ENCODE measurements at places on chromosomes 7 and 10. TPM values are rescaled to one million over a fixed set of nuclear protein-coding genes. Genes with fewer than 3 reads are reported as not detected.

DNA sequence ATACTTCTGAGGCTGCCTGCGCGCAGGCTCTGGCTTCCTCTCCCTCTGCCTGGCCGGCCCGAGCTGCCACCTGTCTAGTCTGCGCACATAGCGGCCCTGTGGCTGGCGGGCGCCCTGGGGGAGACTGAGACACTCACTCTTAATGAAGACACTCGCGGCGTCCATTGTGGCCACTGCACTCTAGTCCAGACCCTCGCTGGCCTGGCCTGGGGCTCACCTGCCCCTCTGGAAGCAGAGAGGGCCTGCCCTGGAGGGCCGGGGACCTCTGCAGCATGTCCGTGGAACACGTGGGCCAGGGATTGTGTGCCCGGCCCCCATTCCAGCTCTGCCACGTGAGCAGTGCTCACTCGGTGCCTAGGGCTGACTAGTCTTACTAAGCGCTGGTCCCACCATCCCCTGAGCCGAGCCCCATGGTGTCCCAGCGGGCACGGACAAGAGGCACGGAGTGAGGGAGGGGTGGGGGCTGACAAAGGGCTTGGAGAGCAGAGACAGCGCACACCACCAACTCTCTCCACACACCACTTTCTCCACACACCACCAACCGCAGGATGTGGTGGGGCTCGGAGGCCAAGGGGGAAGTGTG is 149.3 kb downstream of the ELFN1 start:
- no peak for DNase-seq

DNA sequence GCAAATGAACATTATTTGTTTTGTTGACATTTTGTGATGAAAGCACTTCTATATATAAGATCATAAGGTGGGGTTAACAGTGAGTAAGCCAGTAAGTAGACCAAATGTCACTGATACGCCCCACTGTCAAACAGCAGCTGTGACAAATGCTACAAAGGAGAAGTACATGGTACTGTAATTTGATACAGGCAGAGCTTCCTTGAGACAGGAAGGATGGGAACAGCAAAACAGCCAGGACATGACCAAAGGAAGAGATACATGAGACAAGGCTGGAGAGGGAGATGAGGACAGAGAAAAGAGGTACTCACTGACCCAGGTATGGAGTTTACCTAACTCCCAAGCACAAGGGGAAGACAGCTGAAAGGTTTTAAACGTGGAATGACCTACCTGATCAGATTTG is 127.0 kb downstream of the SRPK2 start:
- DNase-seq: no peak

- DNase-seq: no peak
Observed at GRCh38 chr7:155188821-155189581, 108.7 kb upstream of the INSIG1 start.

UTF1 gene
- not detected for total RNA-seq

MEOX2 gene
- not detected for total RNA-seq

DNA sequence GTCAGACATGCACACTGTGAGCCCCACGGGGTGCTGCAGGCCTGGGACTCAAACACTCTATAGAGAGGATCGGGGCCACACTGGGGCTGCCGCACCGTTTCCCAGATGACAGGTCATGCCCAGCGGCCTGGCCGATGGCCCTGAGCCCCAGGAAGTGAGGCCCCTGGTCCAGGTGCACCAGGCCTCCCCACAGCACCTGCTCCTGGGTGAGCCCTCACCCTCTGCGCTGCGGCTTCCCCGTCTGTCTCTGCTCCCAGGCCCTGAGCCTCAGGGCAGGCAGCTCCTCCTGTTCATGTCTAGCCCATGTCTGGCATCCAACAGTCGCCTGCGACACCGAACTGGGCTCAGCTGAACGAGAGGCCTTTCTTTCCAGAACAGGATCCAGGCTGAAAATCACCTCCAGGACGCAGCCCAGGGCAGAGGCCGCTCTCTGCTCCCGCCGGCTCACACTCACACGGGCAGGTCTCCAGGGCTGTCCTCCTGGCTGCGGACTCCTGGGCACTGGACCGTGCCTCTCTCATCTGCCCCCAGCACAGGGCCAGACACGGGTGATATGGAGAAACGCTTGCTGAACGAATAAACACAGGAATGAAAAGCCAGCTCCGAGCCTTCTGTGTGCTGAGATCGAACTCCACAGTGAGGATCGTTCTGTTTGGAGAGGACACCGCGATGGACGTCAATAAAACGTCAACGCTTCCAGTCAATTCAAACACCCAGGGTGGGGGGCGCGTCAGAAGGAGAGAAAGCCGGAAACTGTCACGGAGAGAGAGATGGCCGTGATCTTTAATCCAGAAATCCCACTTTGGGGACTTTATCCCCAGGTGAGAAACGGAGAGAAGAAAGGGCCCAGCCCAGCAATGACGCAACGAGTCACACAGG is 202.4 kb downstream of the ELFN1 start:
- no peak for DNase-seq

- no peak for DNase-seq
Observed at GRCh38 chr7:155222573-155222972, 75.1 kb upstream of the INSIG1 start.

DNA sequence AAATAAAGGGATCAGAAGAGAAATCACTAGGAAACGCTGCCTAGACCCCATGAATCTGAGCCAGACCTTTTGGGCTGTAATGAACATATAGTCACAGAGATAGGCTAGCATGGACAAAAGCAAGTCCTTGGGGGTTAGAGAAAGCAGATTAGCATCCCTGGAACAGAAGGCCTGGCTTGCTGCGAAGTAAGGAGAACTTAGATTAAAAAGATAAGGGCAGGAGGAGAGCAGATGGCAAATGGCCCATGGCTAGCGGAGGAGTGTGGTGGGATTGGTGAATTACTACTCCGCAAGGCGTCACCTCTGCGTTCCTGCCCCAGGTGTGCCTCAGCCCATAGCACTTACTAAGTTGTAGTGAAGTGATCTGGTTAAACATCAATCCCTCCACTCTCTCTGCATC is 92.3 kb upstream of the ZNF438 start:
- DNase-seq: no peak

DNA sequence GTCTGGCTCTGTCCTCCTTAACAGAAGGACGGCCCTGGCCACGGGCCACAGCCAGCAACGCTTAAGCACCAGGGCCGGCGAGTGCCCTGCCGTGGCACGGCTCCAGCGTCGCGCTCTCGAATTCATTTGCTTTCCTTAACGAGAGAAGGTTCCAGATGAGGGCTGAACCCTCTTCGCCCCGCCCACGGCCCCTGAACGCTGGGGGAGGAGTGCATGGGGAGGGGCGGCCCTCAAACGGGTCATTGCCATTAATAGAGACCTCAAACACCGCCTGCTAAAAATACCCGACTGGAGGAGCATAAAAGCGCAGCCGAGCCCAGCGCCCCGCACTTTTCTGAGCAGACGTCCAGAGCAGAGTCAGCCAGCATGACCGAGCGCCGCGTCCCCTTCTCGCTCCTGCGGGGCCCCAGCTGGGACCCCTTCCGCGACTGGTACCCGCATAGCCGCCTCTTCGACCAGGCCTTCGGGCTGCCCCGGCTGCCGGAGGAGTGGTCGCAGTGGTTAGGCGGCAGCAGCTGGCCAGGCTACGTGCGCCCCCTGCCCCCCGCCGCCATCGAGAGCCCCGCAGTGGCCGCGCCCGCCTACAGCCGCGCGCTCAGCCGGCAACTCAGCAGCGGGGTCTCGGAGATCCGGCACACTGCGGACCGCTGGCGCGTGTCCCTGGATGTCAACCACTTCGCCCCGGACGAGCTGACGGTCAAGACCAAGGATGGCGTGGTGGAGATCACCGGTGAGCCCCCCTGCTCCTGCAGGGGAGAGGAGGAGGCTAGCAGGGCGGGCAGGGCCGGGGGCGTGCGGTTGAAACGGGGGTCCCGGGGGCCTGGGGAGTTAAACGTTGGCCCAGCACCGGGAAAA is at the start of gene HSPB1:
HSPB1 (plus strand) TSS at position 327 of the 855 bp plus-strand sequence; CDS start at position 367, 40 bp downstream.
- peak; percentile 66 for DNase-seq

PRF1 gene
- total RNA-seq: 32.4 TPM

DNA sequence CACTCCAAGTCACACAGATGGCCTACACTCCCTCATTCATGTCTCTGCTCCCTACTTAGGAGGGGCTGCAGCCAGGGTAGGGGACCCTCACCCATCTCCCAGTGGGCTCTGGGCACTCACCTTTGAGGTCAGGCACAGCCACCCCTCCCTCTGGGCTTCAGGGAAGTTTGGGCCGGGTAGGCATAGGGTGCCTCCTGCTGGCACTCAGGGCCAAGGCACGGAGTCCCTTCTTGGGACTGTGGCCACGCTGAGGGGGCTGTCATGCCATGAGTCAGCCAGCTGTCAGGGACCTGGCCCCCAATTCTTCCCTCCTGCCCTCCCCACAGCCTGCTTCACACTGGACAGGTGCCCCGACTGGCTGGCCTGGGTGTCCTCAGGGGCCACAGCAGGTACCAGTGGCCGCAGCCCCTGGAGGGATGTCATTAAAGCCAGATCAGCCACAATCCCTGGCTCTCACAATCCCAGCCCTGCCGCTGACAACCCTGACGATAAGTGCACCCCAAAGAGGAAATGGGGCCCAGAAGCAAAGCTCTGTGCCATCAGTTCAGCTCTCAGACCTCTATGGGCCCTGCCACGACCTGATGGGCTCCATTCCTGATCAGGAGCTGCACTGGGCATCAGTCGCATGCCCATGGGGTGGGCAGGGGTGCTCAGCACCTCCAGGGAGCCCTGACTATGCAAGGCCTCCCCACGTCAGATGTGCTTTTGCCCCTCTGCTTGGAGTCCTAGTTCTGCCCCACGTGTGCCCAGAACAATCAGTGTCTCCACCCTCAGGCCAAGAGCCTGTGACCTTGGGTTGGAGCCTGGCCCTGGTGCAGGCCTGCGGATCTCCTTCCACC is 34.1 kb upstream of the RET start:
- DNase-seq: no peak

GRCh38 chr7:106035568-106035967 is 72.5 kb downstream of the CDHR3 start:
- DNase-seq: no peak

GRCh38 chr7:139995017-139995915 is 67.5 kb downstream of the PARP12 start:
- DNase-seq: no peak
